ENCODE measurements at places on chromosomes 11 and 22.

DNA sequence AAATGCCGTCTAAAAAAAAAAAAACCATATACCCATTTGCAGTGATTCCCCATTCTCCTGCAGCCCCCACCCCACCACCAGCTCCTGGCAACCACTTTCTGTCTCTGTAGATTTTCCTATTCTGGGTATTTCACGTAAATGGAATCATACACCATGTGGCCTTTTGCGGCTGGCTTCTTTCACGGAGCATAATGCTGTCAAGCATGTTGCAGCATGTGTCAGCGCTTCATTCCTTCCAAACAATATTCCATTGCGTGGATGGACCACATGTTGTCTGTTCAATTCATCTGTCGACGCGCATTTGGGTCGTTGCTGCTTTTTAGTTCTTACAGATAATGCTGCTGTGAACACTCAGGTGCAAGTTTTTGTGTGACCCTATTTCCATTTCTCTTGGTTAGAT lies 14.8 kb upstream of the EMID1 start:
- no peak for DNase-seq

GRCh38 chr11:8477680-8478079 lies 116.3 kb downstream of the STK33 start:
- DNase-seq, result no peak

GRCh38 chr11:17976651-17977050 lies 36.2 kb downstream of the SERGEF start:
- no peak for DNase-seq

- no peak for DNase-seq
Observed at GRCh38 chr22:17998913-17999312, 25.4 kb downstream of the MICAL3 start.

GRCh38 chr11:131841028-131841427 lies 470.6 kb downstream of the NTM start:
- no peak for DNase-seq

GRCh38 chr11:90204832-90205646 lies 17.8 kb downstream of the CHORDC1 start:
- DNase-seq, result peak; percentile 8

DNA sequence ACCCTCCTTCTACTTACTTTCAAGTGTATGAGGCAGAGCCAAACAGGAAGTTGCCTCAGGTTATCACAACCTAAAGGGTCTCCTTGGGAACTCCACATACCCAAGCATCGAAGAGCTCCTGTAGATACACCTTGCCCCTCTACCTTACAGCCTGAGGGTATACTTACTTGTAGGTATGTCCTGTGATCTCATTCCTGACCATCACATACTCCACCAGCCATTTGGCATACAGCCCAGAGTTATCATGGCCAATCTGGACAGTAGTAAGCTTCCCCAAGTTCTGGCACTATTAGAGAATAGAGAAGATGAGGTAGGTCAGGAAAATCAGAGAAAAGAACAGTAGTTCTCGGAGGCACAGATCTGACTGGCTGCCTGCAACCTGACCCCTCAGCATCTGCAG lies 53.4 kb upstream of the SCUBE2 start:
- no peak for DNase-seq

- no peak for DNase-seq
Observed at GRCh38 chr11:134425816-134426536, 13.9 kb upstream of the B3GAT1 start.
